Nephron progenitor cell (in vitro differentiated cells): ENCODE measurements at places on chromosomes 16 and 17.

GRCh38 chr17:47813512-47814031 lies 8.0 kb downstream of the OSBPL7 start:
- DNase-seq: no peak
- H3K4me1 ChIP-seq: peaks cover 6% of the 10 kb centered on the region
- H3K4me3 ChIP-seq: no peak overlapping the region
- H3K36me3 ChIP-seq: no peaks in the 10 kb centered on the region
- H3K27me3 ChIP-seq: peaks cover 5% of the 10 kb centered on the region

DNA sequence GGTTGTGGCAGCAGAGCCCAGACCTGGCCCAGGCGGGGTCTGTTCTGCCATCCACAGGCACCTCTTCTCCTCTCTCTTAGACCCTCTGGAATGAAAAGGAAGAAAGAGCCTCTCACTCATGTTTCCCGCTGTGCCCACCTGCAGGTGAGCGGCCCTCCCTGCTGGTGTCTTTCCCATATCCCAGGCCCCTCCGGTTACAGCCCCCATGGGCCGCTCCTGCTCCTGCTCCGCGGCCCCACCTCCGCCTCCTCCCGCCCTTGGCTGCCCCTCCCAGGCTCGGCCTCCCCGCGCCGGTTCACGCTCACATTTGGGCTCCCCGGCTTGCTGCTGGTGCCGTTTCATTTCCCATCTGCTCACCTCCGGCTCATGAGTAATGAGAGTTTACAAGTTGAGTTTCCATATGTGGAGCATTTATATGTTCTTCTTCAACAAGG lies 98.7 kb upstream of the SDK2 start:
- H3K4me3 ChIP-seq: no peak overlapping the region
- peaks cover 66% of the 10 kb centered on the region for H3K4me1 ChIP-seq
- H3K27ac ChIP-seq: no peak overlapping the region
- no peak for DNase-seq

GRCh38 chr17:82334622-82335394 lies 1.2 kb upstream of the SECTM1 start:
- peaks cover 74% of the 10 kb centered on the region for H3K27me3 ChIP-seq
- peak overlapping the region; percentile 52 for H3K4me3 ChIP-seq
- H3K4me1 ChIP-seq: peaks cover 51% of the 10 kb centered on the region
- H3K36me3 ChIP-seq: no peaks in the 10 kb centered on the region

DNA sequence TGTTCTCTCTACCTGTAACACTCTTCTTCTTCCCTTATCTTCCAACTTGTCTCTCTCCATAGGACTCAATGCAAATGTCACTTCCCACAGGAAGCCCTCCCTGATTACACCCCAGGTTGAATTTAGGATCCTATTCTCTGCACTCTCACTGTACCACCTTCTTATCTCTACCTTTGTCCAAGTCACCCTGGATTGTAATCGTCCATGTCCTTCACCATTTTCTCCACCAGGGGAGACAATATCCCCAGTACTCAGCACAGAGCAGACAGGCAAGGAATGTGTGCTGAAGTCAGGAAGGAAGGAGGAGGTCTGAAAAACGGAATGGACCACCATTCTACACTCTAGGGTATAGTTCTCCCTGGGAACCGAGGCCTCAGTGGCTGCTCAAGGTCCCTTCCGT lies 14.2 kb downstream of the C16orf82 start:
- H3K4me3 ChIP-seq: no peak overlapping the region
- peaks cover 14% of the 10 kb centered on the region for H3K27me3 ChIP-seq
- no peaks in the 10 kb centered on the region for H3K36me3 ChIP-seq
- H3K4me1 ChIP-seq: peaks cover 23% of the 10 kb centered on the region

- no peaks in the 10 kb centered on the region for H3K27me3 ChIP-seq
- H3K4me3 ChIP-seq: no peak overlapping the region
- no peaks in the 10 kb centered on the region for H3K36me3 ChIP-seq
- no peaks in the 10 kb centered on the region for H3K4me1 ChIP-seq
Observed at GRCh38 chr16:58931436-58931835, 197.3 kb upstream of the GOT2 start.

- no peak overlapping the region for H3K27ac ChIP-seq
- no peak for DNase-seq
- H3K4me3 ChIP-seq: no peak overlapping the region
- peaks cover 58% of the 10 kb centered on the region for H3K36me3 ChIP-seq
- H3K27me3 ChIP-seq: no peaks in the 10 kb centered on the region
Observed at GRCh38 chr17:65548269-65548969, 13.0 kb downstream of the AXIN2 start.

DNA sequence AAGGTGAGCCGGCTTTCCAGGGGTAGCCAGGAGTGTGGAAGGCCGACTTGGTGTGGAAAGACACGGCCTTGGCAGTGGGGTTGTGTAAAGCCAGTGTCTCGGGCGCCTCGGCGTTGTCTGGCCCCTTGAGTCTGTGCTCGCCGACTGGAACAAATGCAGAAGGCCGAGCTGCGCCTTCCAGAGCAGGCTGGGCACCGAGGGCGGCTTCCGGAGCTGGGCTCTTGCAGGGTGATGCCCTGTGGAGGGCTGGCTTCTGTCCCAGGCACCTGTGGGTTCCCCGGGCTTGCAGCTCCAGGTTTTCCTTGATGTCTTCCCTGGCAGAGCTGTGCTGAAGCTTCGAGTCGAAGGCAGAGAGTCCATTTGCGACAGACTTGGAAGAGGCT lies 8.0 kb downstream of the ZNF750 start:
- no peak for DNase-seq
- H3K4me1 ChIP-seq: peaks cover 56% of the 10 kb centered on the region
- H3K27ac ChIP-seq: peak overlapping the region; percentile 97
- H3K4me3 ChIP-seq: no peak overlapping the region
- H3K36me3 ChIP-seq: peaks cover 44% of the 10 kb centered on the region

DNA sequence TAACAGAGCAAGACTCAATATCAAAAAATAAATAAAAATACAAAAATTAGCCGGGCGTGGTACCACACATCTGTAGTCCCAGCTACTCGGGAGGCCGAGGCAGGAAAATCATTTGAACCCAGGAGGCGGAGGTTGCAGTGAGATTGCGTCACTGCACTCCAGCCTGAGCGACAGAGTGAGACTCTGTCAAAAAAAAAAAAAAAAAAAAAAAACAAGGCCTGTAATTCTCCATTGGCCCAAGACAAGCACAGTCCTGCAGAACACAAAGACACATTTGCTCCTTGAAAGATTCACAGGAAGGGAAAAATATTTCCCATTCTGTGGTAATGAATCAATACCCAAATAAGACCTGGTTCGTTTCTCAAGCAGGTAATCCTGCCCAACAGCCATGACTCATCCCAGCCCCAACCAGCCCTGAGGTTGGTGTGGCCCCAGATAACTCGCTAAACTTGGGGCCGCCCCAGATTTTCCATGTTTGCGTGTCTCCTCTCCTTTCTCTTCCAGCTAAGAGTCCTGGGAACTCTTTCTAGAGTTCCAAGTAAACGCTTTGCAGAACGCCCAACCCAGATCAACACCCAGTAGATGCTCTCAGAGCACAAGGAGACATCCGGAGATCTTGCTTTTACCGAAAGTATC lies 40.3 kb upstream of the SNN start:
- peak overlapping the region; percentile 4 for H3K27ac ChIP-seq
- peaks cover 38% of the 10 kb centered on the region for H3K4me1 ChIP-seq
- H3K4me3 ChIP-seq: no peak overlapping the region
- peaks cover 12% of the 10 kb centered on the region for H3K27me3 ChIP-seq

DNA sequence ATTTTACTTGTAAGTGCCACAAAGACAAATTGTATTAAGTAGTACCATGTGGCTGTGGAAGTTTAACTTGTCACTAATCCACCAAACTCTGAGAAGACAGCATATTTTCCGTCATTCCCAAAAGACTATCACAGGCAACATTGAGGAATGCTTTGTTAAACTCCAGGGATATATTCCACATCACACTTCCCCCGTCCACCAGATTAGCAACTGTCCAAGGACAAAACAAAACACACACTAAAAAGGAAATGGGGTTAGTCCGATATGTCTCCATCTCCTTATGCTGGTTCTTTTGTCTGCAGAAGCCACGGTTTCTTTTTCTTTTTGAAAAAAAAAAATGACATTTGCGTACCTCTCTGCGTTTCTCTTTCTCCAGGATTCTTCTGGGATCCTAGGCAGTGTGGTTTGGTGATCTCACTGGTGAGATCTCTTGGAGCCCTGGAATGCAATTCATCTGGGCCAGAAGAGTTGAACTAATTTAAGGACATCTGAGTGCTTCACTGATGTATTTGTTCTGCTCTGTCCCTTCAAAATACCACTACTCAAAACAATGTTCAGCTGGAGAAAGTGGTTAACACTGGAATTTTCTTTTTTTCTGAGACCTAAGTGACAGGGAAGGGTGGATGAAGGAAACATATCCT lies 40.6 kb downstream of the PRKCB start:
- no peak for DNase-seq
- no peak overlapping the region for H3K4me3 ChIP-seq
- H3K27me3 ChIP-seq: peaks cover 43% of the 10 kb centered on the region

- peaks cover 5% of the 10 kb centered on the region for H3K27me3 ChIP-seq
- H3K27ac ChIP-seq: peak overlapping the region; percentile 94
- no peaks in the 10 kb centered on the region for H3K36me3 ChIP-seq
- DNase-seq: peak; percentile 27
- H3K4me1 ChIP-seq: peaks cover 23% of the 10 kb centered on the region
- peak overlapping the region; percentile 31 for H3K4me3 ChIP-seq
Observed at GRCh38 chr16:14399378-14400284, 230.4 kb downstream of the PARN start.

- H3K4me3 ChIP-seq: no peak overlapping the region
- peaks cover 16% of the 10 kb centered on the region for H3K27me3 ChIP-seq
- H3K36me3 ChIP-seq: no peaks in the 10 kb centered on the region
- peaks cover 26% of the 10 kb centered on the region for H3K4me1 ChIP-seq
Observed at GRCh38 chr16:89175280-89176146, 4.0 kb downstream of the CDH15 start.

DNA sequence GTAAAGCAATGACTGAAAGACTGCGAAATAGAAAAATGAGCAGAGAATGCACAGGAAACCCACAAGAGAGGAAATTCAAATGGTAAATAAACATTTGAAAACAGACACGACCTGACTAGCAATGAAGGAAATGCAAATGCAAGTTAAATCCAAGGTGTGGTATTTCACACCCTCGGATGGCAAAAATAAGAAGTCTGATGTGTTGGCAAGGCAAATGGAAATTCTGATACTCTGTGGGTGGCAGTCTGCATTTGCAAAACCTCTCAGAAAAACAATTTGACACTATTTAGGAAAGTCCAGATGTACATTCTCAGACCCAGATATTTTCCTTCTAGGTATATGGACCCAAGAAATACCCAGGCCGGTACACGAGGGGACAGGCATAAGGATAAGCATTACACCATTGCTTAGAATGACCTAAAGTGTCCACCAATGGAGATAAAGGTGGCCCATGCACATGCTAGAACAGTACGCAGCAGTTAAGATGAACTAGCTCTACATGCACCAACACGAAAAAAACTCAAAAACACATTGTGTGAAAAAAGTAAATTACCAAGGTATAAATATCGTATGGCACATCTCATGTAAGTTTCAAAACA lies 116.7 kb downstream of the GAS7 start:
- peaks cover 13% of the 10 kb centered on the region for H3K27me3 ChIP-seq
- peaks cover 7% of the 10 kb centered on the region for H3K4me1 ChIP-seq
- H3K27ac ChIP-seq: no peak overlapping the region
- H3K4me3 ChIP-seq: no peak overlapping the region
- no peak for DNase-seq

- no peak overlapping the region for H3K4me3 ChIP-seq
- H3K27me3 ChIP-seq: peaks cover 9% of the 10 kb centered on the region
- H3K36me3 ChIP-seq: no peaks in the 10 kb centered on the region
- peaks cover 18% of the 10 kb centered on the region for H3K4me1 ChIP-seq
Observed at GRCh38 chr17:31802502-31802901, 56.5 kb downstream of the COPRS start.

GRCh38 chr16:28875134-28876018 lies 2.9 kb upstream of the ATP2A1 start:
- H3K36me3 ChIP-seq: peaks cover 16% of the 10 kb centered on the region
- no peak for DNase-seq
- H3K27me3 ChIP-seq: peaks cover 7% of the 10 kb centered on the region
- peak overlapping the region; percentile 57 for H3K27ac ChIP-seq
- peaks cover 46% of the 10 kb centered on the region for H3K4me1 ChIP-seq
- no peak overlapping the region for H3K4me3 ChIP-seq

- H3K36me3 ChIP-seq: peaks cover 5% of the 10 kb centered on the region
- H3K4me3 ChIP-seq: no peak overlapping the region
- H3K27ac ChIP-seq: no peak overlapping the region
- DNase-seq: no peak
- peaks cover 3% of the 10 kb centered on the region for H3K27me3 ChIP-seq
Observed at GRCh38 chr17:48517478-48517877, 13.3 kb downstream of the HOXB1 start.

DNA sequence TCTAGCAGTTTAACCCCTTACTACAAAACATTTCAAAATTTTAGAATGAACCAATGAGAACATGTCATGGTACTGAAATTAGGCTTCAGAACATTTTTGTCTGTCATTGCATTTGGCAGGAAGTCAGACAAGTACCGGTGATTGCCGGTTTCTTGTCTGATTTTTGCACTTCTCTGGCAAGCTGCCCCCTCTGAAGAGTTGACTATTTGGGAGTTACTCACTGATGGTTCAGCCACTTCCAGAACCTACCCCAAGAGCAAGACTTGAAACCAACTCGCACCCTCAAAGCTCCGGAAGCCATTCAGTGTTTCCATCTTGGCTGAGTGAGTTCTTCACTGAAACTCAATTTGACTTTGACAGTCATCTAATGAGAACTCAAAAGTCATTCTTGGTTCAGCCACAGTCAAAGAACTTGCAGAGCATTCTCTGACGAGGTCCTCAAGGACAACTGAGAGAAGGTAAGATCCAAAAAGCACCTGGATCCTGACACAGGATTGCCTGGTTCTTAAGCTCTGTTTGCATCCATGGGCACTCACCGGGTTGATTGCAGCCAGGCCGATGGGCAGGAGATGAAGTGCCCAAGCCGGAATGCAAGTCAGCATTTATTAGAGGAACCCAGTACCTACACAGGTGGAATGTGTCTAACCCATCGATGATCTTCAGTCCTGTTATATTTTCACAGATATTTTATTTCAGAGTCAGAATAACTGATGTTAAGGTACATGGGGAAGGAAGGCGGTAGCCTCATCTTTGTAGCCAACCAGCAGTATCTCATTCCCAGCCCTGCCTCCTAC lies 93.6 kb downstream of the USP22 start:
- DNase-seq: no peak
- no peak overlapping the region for H3K4me3 ChIP-seq
- H3K4me1 ChIP-seq: peaks cover 9% of the 10 kb centered on the region
- H3K36me3 ChIP-seq: peaks cover 64% of the 10 kb centered on the region
- H3K27me3 ChIP-seq: no peaks in the 10 kb centered on the region

DNA sequence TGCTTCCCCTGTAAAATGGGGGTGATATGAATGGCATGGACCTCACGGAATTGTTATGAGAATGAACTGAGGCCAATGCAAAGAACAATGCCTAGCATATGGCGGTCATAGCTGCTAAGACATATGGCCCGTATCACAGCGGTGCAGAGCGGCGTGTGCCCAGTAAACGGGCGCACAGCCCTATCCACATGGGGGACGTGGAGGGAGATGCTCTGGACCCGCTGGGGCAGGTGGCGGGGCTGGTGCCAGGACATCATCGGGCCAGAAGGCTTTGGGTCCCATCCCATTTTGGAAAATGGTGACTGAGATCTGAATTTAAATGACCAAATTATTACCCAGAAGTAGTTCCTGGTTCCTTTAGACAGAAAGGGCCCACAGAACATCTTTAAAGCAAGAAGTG lies 18.5 kb upstream of the CPSF4L start:
- no peaks in the 10 kb centered on the region for H3K27me3 ChIP-seq
- no peak overlapping the region for H3K4me3 ChIP-seq
- peaks cover 50% of the 10 kb centered on the region for H3K4me1 ChIP-seq
- peaks cover 8% of the 10 kb centered on the region for H3K36me3 ChIP-seq
- H3K27ac ChIP-seq: no peak overlapping the region
- no peak for DNase-seq
